ENCODE measurements at places on chromosomes 4 and X.

DNA sequence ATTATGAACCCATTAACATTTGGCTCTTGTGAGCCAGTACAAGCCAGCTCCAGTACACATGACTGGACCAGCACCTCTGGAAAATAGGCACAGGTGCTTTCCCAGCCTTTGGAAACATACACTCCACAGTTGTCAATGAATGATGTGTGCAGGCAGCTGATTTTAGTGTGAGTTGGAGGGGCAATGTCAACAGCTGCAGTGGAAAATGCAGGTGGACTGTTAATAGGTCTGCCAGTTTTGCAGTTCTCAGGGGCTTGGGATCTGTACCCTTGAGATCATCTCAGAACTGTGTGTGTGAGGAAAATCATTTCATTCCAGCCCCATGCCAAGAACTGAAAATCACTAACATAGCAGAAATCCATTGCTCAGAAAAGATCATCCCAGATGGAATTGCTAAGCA lies 81.7 kb upstream of the CHRDL1 start:
- no peak for DNase-seq

DNA sequence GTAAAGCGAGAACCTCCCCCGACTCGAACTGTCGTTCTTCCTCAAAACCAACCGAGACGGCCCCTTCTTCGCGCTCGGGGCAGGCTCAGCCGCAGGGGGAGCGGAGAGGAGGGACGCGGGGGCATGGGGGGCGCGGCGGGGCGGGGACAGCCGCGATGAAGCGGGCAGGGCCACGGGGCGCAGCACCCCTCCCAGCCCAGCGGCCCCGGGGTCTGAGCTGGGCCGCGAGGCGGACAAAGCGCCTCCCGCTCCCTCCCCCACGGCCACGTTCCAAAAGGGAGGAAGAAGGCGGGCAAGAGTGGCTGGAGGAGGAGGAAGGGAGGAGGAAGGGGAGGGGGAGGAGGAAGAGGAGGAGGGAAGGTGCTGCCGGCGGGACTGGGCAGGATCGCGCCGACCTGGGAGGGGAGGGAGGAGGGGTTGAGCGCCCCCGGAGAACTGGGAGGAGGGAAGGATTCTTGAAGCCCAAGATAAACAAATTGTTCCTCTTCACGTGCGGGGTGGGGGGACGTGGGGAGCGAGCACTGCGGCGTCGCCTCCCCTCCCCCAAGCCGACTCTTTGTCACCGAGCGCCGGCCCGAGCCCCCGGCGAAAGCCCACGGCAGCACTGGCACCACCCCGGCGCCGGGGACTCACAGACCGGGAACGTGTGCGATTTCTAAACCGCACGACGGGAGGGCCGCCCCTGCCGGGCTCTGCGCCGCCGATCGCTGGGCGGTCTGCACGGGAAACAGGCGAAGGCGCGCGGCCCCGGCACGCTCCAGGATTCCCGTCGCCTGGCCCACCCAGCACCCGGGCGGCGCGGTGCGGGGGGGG lies 2.9 kb downstream of the MAML3 start:
- peak; percentile 96 for DNase-seq

DNA sequence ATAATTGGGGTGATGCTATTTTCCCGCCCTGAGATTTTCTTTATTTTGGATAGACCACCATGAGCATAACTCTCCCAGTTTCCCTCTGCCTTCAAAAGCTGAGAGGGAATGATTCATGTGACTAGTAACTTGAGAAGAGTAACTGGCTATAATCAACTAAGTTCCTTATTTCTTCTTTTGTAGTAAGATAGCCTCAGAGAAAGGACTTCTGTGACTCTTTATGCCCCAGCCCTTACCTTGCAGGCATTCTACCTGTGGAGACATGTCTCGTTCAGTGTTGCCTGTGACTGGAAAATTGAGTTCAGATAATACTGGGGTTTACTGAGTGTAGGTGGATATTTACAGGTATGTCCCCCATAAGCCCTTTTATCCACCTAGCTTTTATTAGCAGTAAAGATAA lies 715.4 kb upstream of the HS3ST1 start:
- no peak for DNase-seq

- no peak for DNase-seq
These were observed 45.3 kb upstream of the SHOX start for GRCh38 chrX:585115-585808.

- DNase-seq: no peak
These were observed 27.1 kb downstream of the UVSSA start for GRCh38 chr4:1373892-1374705.

GRCh38 chrX:107708762-107709161 lies 66.8 kb downstream of the TSC22D3 start:
- peak; percentile 22 for DNase-seq

DNA sequence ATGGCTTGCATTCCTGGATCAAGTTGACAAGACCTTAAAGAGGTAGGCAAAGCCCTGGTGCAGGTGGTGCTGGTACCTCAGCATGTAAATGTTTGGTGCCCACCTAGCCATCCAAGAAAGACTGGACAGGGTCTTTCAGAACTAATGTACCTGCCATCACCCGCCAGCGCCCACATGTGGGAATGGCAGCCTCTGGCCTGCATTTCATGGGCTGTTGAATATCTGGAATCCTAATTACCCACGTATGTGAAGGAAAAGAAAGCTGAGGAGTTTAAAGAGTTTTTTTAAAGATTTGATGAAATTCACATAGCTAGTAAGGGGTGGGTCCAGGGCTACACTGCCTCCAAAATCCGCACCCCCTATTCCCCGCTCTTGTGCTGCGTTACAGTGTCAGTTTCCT lies 8.6 kb upstream of the CCDC149 start:
- DNase-seq: no peak
